ENCODE measurements at places on chromosomes 1 and 21. TPM values are rescaled to one million over a fixed set of nuclear protein-coding genes. Genes with fewer than 3 reads are reported as not detected.

DNA sequence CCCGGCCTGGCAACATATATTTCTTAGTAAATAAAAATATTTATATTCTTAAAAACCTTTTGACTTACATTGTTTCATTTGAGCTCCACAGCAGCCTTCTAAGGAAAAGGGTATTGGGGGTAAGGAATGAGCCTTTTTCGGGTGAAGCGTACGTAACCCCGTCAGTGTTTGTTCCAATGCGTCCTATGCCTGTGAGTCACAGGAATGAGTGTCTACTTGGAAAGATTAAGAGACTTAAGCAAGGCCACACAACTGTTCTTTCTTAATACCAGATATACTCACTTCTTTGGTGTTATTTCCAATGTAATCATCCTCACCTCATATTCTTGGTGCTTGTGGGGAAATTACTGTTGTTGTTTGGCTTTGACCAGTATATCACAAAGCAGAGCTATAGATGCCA lies 22.7 kb downstream of the WDTC1 start:
- no peak for DNase-seq

GRCh38 chr1:151065089-151065645 lies 5.0 kb downstream of the MLLT11 start:
- no peak for DNase-seq

DNA sequence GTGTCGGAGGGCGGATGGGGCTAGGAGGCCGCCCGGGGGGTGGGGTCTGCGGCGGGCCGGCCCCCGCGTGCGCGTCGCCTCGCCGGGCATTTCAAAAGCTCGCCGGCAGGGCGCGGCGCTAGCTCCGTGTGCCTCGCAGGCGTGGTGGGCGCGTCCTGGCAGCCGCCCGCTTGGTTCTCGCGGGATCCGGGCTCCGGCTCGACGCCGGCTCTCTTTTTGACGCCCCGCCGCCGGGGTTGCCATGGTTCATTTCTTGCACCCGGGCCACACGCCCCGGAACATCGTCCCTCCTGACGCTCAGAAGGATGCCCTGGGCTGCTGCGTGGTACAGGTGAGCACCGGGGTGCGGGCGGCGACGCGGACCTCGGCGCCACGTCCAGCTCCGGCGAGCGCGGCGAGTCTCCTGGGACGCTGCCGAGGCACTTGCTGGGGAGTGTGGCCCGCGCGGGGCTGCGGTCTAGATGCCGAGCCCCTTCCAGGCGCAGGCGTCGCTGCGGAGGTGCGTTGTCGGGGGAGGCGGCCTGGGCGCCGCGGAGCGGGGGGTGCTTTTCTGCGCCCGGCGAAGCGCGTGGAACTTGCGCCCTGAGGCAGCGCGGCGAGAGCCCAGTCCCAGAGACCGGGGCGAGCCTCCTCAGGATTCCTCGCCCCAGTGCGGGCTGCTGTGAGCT lies at the start of gene ZYG11A:
ZYG11A (plus strand) TSS at position 118 of the 668 bp plus-strand sequence; CDS start at position 242, 124 bp downstream.
- DNase-seq: peak; percentile 44

- peak; percentile 73 for DNase-seq
These were observed 8.3 kb downstream of the BCAR3 start for GRCh38 chr1:93673163-93673829.

- DNase-seq: peak; percentile 72
These were observed 666 bp downstream of the PAFAH2 start for GRCh38 chr1:25996966-25997827.

- DNase-seq: peak; percentile 61
These were observed 216.0 kb upstream of the NEGR1 start for GRCh38 chr1:72498371-72498770.

- DNase-seq: no peak
These were observed 119.8 kb downstream of the RNF220 start for GRCh38 chr1:44524655-44525500.

GRCh38 chr1:184854496-184855140 lies 100.0 kb upstream of the EDEM3 start:
- no peak for DNase-seq

DNA sequence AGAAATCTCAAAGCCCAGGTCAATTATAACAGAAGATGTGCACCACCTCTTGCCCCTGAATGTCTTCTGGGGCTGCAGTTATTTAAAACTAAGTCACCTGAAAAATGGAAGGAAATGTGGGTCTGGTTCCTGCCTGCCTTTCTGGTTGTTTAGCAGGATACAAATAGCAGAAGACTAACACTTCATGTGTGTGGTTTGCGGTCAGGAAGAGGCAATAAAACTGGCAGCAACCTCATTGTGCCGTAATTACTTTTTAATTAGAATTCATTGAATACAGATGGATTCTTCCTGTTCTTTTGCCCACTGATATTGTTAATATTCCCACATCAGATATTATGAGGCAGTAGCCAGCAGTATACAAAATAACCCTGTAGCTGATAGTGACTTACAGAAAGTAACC lies 345.7 kb downstream of the ZNF326 start:
- DNase-seq: no peak

DNA sequence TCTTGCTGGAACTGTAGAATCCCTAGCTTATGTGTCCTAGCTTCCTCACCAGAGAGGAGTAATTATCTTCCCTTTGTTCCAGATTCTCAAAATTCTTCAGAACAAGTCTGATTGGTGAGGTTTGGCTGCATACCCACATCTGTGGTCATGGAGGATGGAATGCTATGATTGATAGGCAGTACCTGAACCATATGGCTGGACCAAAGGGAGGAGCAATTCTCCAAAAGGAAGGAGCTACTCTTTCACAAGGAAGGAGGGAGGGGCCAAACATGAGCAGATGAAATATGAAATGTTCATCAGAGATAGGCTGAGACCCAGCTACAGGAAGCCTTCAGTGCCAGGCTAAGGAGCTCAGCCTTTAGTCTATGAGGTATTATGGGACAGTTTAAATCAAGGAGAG lies 5.0 kb upstream of the RNF19B start:
- peak; percentile 49 for DNase-seq

DNA sequence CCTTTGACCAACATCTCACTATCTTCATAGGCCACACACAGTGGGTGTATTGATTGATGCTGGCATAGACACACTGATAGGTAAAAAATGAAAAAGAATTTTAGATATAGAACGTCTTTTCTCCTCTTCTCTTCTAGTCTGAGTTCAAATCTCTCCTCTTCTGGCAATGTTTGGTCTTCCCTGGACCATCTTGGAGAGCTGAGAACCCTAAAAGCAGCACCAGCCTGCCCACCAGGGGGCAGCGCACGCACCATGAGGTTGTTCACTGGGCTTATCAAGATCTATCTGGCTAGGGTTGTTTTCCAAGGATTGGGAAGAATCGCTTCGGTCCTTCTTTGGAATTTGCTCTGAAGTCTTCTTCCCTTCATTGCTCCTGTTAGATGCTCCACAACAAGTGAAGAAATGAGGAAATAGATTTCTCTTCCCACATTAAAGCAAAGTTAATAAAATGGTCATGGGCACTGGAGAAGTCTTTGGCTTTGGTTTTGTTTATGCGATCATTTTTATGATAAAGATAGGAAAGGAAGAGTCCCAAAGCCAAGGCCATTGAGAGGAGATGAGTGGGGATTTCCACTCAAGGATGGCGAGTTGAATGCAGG lies 104.0 kb upstream of the OLIG2 start:
- peak; percentile 27 for DNase-seq

ZNF644 gene
- total RNA-seq: 46.2 TPM

LGALS8 gene
- total RNA-seq: 73.2 TPM

PLA2G2C gene
- not detected for total RNA-seq

UBASH3A gene
- not detected for total RNA-seq

OVAAL gene
- not detected for total RNA-seq

CRYZ gene
- 7.7 TPM for total RNA-seq

All from MCF 10A (cell line).